ENCODE measurements at places on chromosomes 3 and 15. TPM values are rescaled to one million over a fixed set of nuclear protein-coding genes. Genes with fewer than 3 reads are reported as not detected.

The PLOD2 gene
- 1.3 TPM for total RNA-seq

- DNase-seq = no peak
These were observed 134.8 kb upstream of the MB21D2 start for GRCh38 chr3:193052354-193053045.

DNA sequence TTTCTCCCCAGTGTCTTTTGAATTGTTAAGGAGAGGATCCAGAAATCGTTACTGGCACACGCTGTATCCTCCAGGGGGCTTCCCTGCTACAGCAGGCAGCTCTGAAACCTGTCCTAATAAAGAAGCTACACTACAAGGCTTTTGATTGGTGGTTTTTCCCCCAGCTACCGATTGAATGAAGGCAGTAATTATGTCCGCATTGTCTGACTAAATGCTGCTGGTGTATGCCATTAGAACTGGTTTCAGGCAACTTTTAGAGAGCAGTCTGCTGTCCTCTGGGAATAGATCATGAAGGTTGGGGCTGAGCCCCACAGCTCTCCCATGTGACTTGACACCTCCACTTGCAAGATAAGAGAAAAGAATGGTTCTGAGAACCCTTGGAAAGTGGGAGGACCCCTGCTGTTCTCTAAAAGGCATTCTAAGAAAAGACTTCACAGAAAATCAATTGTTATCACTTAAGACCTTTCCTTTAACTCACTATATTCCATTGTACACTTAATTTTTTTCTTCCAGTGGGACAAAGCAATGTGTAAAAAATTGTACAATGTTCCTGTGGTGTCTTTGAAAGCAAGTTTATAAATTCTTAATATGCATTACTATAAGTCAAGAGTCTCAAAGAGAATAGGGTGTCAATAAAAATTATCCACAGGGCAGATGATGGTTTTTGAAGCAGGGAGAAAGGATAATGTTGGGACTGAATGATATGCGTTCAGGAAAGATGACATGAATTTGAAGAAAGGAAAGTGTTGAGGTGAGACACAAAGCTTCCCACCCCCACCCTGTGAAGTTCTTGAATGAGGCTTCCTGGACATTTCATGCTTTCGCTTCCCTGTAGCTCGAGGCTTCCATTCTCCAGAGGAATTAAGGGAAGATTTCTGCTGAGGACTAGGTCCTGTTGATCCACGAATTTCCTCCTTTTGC is 53.0 kb upstream of the DAZL start:
- DNase-seq = no peak

- DNase-seq = no peak
These were observed 133.6 kb downstream of the TPRG1 start for GRCh38 chr3:189305412-189305811.

GRCh38 chr3:189272500-189273119 is 100.8 kb downstream of the TPRG1 start:
- no peak for DNase-seq

DNA sequence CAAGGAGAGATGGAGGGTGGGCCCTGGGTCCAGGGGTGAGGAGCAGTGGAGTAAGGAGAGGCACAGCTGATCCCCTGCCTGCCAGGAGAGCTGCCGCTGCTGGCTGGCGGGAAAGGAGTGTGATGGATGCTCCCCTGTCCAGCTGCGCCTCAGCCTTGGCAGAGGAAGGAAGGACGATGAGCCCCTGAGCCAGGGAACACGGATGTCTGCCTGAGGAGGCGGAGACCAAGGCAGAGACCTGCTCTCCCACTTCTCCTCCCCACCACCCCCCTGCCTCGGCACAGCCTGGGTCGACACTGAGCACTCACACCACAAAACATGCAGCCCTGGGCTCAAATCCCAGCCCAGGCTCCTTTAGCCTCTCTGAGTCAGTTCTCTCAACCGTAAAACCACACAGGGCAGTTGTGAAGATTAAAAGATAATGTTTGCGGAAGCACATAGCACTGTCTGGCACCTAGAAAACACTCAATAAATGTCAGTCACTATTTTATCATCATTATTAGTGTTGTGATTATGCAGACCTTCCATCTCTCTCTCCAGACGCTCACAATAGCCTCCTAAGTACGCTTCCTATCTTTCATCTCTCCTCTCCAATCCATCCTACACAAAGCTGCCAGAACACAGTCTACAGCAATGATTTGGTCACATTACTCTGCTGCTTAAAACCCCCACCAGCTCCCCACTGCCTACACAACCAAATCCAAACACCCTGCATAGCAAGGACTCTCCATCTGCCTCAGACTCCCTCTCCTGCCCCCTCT is 52.2 kb downstream of the SEMA5B start:
- DNase-seq = peak; percentile 15

- no peak for DNase-seq
These were observed 47.4 kb upstream of the ZBTB20 start for GRCh38 chr3:115194476-115194875.

- DNase-seq = no peak
These were observed 4.8 kb downstream of the ATP8B4 start for GRCh38 chr15:50113992-50114780.

DNA sequence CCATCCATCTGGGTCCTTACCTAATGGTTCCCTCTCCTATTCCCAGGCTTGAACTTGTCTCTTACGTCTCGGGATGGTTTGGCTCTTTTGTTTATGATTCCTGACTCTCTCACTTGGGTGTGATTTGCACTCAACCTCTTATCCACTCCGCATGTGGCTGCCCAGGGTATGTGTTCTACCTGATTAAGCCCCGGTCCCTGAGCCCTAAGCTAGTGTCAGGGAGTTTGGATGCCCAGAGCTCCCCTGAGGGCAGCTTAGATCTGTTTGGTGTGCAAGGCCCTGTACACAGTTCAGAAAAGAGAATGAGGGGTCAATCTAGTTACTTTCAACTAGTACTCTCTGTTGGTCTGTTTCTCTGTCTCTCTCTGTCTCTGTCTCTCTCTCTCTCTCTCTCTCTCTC is 15.9 kb upstream of the STARD5 start:
- no peak for DNase-seq

- DNase-seq = no peak
These were observed 503.4 kb upstream of the MDFIC2 start for GRCh38 chr3:70815817-70816216.

All from activated CD4-positive, alpha-beta T cell treated with anti-CD3 and anti-CD28 coated beads for 36 hours (primary cell).